ENCODE measurements at places on chromosomes 16 and 17.

- no peak for DNase-seq
Measured at GRCh38 chr17:79338152-79338551, 263.5 kb downstream of the ENGASE start.

DNA sequence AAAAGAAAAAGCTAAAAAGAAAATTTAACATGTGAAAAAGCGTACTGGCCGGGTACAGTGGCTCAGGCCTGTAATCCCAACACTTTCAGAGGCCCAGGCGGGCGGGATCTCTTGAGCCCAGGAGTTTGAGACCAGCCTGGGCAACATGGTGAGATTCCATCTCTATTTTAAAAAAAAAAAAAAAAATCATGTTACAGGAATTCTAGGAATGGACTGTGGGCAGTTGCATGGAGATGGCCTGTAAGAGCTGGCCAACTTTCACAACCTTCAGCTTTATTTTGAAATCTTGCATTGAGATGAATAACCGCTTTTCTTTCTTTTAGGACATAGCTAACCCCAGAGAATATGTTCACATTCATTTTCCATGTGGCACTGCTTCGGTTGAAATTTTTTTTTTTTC lies 8.2 kb upstream of the CIAO3 start:
- DNase-seq, result no peak

DNA sequence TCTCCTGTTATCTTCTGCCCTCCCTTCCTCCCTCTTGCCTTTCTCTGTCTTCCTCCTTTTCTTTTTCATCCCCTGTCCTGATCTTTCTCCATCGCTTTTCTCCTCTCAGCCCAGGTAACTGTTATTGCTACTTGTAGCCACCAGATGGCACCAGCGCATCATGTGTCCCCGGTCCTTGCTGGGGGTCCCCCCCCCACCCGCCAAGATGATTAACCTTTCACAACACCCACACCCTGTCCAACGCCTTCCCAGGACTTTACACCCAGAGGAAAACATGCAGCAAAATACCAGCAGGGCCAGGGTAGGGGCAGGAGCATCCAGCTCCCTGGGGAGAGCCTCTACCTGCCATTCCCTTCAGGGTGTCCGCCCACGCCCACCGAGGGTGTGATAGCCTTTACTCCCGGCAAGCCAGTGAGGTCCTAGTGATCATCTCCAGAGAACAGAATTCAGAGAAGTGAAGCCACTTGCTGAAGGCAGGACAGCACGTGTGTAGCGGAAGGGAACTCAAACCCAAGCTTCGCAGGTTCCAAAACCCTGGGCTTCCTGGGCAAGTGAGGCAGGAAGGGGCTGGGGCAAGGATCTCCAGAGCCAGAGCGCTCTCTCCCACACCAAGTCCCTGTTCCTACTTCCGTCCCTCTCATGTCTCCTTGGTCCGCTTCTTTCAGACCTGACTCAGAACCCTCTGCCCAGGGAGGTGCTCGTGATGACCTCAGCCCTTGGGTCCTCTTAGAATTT lies 13.4 kb upstream of the TAC4 start:
- DNase-seq, result peak; percentile 76

DNA sequence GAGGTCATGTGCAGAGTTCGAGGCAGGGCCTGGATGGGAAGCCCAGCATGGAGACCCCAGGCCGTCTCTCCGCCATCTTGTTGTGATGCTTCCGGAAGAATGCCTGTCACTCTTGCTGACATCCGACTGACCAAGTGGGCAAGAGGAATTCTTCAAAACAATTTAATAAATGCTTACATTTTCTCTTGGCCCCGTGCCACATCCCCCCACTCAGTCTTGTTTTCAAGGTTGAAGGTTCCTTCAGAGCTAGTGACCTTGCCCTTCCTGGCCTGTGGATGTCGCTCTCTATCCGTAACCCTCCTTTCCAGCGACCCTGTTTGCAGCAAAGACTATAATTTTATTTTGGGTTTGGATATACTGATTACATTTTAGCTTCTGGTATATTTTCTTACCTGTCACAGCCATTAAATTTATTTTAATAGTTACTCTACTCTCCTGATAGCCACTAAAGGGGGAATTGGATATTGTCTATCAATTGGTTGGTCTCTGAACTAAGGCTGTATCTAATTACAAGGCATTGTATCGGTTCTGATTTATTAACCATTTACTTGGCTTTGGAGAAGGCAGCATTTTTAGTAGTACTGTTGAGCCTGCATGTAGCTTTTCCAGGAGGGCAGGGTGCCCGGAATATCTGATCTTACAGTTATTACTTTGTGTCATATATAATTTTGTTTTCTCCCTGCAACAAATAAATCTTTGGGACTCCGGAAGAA lies 264.5 kb downstream of the WWOX start:
- no peak for DNase-seq

GRCh38 chr16:65012357-65012756 lies 109.5 kb downstream of the CDH11 start:
- DNase-seq, result no peak

DNA sequence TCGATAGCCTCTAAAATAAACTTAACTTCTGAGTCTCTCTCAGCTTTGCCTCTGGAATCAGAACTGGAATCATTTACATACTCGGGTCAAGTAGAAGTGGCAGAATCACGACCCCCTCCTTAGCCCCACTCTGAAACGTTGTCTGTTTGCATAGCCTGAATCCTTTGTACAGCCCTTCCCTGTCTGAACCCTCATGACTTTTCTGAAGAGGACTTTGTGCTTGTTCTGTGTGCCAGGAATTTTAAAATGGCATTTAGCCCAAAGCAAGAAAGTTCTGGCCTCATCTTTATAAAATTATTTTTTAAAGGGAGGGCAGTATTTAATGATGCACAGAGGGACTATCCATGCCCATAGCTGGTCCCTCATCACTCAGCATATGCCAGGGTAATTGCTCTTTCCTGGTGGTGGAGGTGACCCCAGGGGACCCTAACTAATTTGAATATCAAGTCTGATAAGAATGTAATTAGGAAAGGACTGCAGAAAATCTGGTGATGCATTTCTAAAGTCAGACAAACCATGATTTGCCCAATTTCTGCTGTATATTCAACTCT lies 342.7 kb upstream of the TNRC6C start:
- DNase-seq, result no peak

GRCh38 chr16:67807148-67807682 lies 526 bp downstream of the TSNAXIP1 start:
- no peak for DNase-seq

Measured in eye (tissue), 1 donor.